ENCODE measurements at places on chromosomes 7 and 10.

- DNase-seq = no peak
These were observed 471.2 kb downstream of the PLXNA4 start for GRCh38 chr7:132105096-132105495.

- DNase-seq = no peak
These were observed 1.9 kb downstream of the PON1 start for GRCh38 chr7:95322396-95322795.

DNA sequence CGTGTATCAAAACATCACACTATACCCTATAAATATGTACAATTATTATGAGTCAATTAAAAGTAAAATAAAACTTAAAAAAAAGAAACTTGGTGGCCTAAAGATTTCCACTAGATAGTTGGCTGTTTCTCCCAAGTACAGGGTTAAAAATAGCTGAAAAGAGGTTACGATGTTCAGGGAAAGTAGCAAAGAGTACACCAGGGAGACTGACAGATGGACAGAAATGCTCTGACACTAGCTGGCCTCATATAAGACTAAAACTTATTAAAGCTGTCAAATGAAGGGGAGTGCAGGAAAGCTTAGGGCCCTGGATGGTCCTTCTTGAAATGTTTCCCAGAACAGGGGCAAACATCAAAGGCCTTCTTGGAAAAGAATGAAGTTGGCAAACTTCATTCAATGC lies 51.3 kb downstream of the TCAF1 start:
- DNase-seq = no peak

DNA sequence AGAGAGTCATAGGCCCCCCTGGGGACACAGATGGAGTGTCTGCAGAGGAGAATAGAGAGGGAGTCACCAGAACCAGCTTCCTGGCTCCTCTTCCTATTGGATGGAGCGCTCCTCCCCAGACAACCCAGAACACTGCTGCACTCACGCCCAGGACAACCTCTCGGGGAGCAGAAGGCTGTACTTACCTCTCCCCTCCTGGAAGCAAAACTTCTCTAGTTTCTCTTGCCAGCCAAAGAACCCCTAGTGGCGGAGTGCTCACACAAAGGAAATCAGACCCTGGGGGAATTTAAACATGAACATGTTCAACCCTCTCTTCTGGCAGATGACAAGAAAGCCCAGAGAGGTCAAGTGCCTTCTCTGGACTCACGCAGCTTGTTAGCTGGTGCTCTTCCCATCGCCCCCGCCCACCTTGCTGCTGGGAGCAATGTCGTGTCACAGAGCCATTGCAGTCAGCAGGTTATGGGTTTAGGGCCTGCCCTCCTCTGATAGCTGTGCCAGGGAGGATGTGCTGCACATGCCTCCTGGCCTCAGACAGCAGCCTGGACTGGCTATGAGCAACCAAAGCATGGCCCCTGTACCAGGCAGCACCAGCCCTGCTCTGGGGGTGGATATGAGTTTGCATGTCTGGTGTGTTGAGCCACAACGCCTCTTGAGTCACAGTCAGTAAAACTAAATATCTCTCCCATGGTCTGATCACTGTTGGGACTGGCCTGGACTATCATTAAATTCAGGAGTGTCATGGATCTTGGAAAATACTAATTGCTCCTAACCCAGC lies 84.4 kb downstream of the SLIT1 start:
- DNase-seq = no peak

- DNase-seq = no peak
These were observed 421.9 kb upstream of the GALNT17 start for GRCh38 chr7:70710011-70710480.

GRCh38 chr7:155805826-155806095 lies 6.5 kb downstream of the SHH start:
- DNase-seq = no peak

GRCh38 chr7:129989466-129989865 lies 36.7 kb upstream of the UBE2H start:
- no peak for DNase-seq

DNA sequence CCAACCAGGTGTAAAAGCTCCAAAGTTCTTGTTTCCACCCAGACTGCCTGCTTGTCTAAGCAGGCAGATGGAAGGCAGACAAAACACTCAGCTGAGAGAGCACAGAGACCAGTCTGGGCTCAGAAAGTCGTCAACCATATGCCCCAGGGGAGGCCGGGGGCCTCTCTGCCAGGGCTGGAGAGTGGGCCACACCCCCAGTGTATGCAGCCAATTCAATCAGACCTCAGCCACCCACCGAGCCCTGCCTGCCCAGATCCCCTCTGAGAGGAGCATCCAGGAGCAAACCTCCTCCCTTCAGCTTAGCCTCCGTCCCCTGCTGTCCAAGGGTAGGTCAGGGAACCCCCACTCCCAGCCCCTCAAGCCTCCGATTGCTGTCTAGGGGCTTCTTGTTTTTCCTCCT lies 196.3 kb downstream of the LSM5 start:
- DNase-seq = no peak

DNA sequence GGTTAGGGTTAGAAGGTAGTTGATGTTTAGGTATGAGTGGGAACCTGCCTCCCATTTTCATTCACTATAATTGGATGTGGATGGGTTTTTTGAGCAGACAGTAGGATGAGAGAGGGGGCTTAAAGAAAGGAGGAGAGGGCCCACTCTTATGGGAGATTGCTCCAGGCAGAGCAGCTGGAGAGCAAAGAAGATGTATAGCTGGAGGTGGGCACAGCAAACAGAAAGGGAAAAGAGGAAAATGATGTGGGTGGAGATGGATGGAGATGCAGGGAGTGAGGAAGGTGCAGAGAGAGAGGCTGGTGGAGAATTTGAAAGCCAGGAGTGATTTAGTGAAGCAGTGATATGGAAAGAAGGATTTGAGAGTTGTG lies 29.9 kb downstream of the LSMEM1 start:
- DNase-seq = no peak

GRCh38 chr10:103550229-103550628 lies 56.7 kb downstream of the NEURL1 start:
- no peak for DNase-seq

DNA sequence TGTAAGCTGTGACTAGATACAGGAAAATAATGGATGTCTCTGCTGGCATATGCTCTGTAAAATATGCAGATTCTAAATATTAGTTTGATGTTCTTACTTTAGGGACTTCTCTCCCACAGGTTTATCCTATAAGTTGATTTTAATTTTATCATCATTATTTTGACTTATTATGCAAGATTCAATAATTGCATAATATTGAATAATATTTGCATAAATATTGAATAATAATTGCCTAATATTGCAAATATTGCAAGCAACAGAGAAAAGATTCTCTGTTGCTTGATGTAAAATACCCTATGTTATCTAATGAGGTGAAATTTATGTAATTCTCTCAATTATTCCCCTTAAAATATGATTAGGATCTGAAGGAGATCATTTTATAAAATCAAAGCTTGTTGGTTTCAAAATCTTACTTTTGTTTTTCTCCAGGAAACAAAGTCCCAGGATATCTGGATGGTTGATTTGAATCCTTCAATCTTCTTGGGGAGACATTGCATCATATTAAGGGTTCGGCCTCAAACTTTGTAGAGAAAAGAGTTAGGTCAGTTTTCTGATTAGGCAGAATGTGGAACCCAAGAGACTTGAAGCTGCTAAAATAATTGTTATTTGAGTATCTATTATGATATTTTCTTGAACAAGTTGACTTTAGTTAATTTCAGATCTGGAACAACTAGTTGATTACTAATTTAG lies 92.8 kb upstream of the MTPN start:
- no peak for DNase-seq

GRCh38 chr10:61399406-61399805 lies 53.8 kb downstream of the TMEM26 start:
- DNase-seq = no peak

DNA sequence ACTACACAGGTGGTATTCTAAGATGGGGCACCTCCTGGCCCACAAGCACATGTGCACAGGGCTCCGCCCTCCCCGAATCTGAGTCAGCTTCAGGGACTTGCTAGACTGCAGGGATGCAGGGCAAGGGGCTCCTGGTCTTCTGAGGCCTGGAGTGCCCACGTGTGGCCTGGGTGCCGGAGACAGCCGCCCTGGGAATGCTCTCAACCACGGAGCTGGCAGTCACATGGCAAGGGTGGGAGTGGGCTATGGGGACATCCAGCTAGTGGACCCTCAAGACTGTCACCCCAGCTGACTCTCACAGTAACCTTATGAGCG lies 42.7 kb downstream of the CFAP46 start:
- DNase-seq = no peak

DNA sequence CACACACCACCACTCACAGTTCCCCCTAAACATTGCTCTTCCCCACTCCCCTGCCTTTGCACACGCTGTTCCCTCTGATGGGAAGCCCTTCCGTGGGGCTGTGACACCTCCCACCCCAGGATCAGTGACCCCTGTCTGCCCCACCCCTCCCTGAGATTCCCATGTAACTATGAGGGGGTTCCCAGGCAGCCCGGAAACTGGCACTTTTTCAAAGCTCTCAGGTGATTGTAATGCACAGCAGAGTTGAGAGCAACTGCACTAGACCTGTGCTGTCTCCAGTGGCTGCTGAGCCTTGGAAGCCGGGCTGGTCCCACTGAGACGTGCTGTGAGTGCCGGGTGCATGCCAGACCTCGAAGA lies 29.8 kb downstream of the GPRIN2 start:
- DNase-seq = no peak

DNA sequence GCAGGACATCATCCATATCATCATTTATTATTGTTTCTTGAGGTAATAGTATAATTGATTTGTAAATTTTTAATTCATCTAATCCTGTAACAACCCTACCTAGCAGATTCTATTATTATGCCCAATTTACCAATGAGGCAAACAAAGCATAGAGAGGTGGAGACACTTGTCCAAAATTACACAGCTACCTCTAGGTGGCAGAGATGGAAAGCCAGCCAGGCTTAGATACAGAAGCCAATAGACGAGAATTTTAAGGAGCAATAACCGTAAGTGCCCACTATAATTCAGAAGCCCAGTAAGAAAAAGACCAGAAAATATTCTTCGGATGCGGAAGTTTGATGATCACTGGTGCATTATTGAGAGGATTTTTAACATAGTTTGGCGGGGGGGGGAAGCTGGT lies 54.0 kb downstream of the ANK3 start:
- DNase-seq = no peak

- no peak for DNase-seq
These were observed 9.4 kb upstream of the ANKRD1 start for GRCh38 chr10:90930070-90930837.

DNA sequence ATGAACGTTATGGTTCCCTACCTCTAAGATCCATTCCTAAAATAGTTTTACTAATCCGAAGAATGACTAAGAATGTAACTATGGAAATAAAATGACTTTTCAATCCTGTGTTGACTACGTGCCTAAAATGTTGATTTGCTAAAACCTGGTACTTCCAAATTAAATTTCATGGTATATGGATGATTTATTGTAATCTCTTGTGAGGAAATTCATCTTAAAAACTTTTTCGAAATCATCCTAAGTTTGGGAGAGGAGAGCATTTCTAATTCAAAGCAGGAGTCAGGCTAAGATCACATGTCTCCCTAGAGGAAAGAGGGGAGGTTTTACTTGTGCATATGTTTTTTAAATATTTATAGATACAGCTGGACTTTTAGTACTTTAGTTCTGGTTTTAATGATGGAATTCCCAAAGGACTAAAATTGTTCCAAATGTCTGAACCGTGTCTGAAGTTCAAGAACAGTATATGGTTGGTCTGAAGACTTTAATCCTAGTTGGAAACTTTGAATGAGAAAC lies 483.9 kb downstream of the AUTS2 start:
- DNase-seq = no peak

DNA sequence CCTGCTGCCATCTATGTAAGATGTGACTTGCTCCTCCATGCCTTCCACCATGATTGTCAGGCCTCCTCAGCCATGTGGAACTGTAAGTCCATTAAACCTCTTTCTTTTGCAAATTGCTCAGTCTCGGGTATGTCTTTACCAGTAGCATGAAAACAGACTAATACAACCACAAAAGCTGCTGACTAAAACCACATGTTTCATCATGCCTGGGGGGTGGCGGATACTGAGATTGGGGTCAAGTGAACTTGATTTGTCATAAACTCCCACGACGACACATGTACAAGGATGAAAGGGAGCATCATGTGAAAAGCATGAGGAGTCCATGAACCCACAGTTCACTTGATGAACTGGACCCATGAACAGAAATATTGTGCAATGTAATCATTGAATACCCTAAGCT lies 134.9 kb upstream of the ANK3 start:
- DNase-seq = no peak

DNA sequence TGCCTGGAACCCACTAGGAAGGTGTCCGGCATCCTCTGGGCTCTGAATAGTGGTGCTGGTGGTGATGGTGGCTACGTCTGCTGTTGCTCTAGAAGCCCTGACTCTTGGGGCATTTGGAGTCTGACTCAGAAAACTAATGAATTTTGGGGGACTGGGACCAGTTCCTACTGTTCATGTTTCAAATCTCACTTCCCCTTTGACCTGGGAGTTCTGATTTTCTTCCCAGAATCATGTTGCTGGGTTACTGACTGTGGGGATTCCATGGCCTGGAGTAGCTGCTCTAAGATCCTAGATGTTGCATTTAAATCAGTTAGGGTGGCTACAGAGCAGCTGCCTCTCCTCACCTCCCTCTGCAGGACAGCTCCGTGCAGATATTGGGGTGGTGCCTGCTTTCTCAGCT lies 3.2 kb downstream of the TSPAN33 start:
- no peak for DNase-seq

GRCh38 chr7:117648203-117648866 lies 168.5 kb downstream of the CFTR start:
- DNase-seq = no peak

DNA sequence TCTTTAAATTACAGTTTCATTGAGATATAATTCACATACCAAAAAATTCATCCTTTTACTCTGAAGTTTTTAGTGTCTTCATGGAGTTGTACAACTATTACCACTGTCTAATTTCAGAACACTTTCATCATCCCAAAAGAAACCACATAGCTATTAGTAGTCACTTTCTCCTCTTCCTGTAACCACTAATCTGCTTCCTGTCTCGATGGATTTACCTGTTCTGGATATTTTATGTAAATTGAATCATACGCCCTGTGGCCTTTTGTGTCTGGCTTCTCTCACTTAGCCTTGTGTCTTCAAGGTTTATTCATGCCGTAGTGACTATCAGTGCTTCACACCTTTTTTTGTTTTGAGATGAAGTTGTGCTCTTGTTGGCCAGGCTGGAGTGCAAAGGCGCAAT lies 135.5 kb downstream of the DOCK1 start:
- no peak for DNase-seq

GRCh38 chr10:14146025-14146424 lies 184.7 kb downstream of the FRMD4A start:
- no peak for DNase-seq

GRCh38 chr7:43905209-43905946 lies 1.0 kb downstream of the URGCP start:
- no peak for DNase-seq

GRCh38 chr10:85284778-85285770 lies 956.7 kb downstream of the CCSER2 start:
- DNase-seq = no peak

Data from activated T-helper 2 cell treated with anti-CD3 and anti-CD28 coated beads, Interferon-gamma antibody, Interleukin-2, Interleukin-4, amounts not matched to agents 10 μg/mL and 5 μg/mL and 100 μg/mL, durations not matched to agents 14 hours and 24 hours and 36 hours (primary cell).